ENCODE measurements at places on chromosomes 1 and 21. TPM values are rescaled to one million over a fixed set of nuclear protein-coding genes. Genes with fewer than 3 reads are reported as not detected.

SELENON gene
- 18.1 TPM for total RNA-seq

ALX3 gene
- not detected for total RNA-seq

AGBL4 gene
- total RNA-seq = not detected

LEFTY1 gene
- under 0.01 TPM for total RNA-seq

CFAP107 gene
- total RNA-seq = not detected

COL16A1 gene
- 35.6 TPM for total RNA-seq

PGLYRP3 gene
- total RNA-seq = not detected

DDAH1 gene
- total RNA-seq = 34.1 TPM

BCAN gene
- 0.15 TPM for total RNA-seq

PDZK1IP1 gene
- total RNA-seq = not detected

AMY1C gene
- not detected for total RNA-seq

FAM163A gene
- total RNA-seq = under 0.01 TPM

ADAM30 gene
- total RNA-seq = not detected

PROX1 gene
- 0.32 TPM for total RNA-seq

HES3 gene
- total RNA-seq = not detected

SGIP1 gene
- total RNA-seq = 49.2 TPM
